IPS-NIHi11 (cell line): ENCODE measurements at places on chromosomes 1 and 21.

- DNase-seq, result peak; percentile 77
Observed at GRCh38 chr1:112172294-112172882, 182.9 kb upstream of the KCND3 start.

DNA sequence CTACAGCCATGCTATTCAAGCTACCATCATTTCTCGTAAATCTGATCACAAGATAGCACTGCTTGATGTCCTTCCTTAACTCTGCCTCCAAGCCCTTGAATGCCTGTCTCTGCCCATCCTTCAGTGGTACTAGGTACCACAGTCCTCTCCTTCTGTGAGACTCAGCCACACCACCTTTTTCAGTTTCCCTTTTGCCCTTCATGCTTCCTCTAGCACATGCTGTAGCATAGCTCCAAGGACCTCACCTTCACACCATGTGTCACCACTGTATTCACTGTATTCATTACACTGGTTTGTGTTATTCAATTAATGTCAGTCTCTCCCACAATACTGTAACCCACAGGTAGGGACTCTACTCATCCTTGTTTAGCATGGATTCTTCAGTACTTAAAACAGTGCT is 8.0 kb upstream of the TP53BP2 start:
- DNase-seq, result no peak

- DNase-seq, result no peak
Observed at GRCh38 chr1:168683871-168684270, 45.1 kb downstream of the DPT start.

GRCh38 chr1:205543351-205544301 is 39.2 kb downstream of the CDK18 start:
- peak; percentile 78 for DNase-seq

GRCh38 chr21:25831300-25831960 is 96.7 kb downstream of the GABPA start:
- DNase-seq, result no peak

GRCh38 chr1:64917328-64917861 is 49.0 kb downstream of the JAK1 start:
- peak; percentile 67 for DNase-seq
